SJSA1 (cell line): ENCODE measurements at places on chromosomes 1 and 21.

GRCh38 chr1:210021145-210021860, 83.3 kb downstream of the SYT14 start:
- DNase-seq = no peak

- no peak for DNase-seq
Observed at GRCh38 chr1:26814377-26814776, 12.1 kb upstream of the ZDHHC18 start.

DNA sequence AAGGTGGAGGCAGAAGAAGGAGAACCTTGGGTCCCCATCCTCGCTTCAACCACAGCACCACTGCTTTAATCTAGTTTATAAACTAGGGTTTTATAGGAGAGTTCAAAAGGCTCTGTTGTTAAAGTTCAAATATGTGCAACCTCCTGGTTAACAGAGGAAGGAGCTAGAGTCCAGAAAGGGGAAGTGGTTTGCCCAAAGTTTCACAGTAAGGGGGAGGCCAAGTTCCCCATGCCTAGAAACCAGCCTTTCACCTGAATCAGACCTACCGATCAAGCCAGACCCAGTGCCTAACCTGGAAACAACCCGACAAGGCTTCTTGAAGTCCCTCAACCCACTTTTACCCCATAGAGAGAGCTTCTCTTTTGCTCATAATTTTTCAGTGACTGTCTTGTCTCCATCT, 106.5 kb downstream of the PLPP3 start:
- no peak for DNase-seq

DNA sequence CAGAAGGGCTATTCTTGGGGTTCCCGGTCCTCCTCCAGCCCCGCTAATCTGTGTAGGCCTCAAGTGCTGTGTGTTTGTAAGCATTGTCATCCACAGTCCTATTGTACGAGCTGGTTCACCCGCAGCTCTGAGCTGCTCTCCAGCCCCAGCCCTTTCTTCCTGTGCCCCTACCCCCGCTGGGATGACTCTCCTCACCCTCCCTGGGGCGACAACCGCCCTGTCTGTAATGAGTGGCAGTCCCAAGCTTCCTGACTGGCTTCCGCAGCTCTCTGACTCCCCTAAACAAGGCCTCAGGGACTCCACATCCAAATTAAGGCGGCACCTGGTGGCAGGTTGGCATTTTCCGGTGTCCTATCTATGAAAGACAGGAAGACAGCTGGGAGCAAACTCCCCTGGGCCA, 45.8 kb downstream of the TFF3 start:
- no peak for DNase-seq

GRCh38 chr1:7482077-7482476, 289.0 kb upstream of the VAMP3 start:
- no peak for DNase-seq

DNA sequence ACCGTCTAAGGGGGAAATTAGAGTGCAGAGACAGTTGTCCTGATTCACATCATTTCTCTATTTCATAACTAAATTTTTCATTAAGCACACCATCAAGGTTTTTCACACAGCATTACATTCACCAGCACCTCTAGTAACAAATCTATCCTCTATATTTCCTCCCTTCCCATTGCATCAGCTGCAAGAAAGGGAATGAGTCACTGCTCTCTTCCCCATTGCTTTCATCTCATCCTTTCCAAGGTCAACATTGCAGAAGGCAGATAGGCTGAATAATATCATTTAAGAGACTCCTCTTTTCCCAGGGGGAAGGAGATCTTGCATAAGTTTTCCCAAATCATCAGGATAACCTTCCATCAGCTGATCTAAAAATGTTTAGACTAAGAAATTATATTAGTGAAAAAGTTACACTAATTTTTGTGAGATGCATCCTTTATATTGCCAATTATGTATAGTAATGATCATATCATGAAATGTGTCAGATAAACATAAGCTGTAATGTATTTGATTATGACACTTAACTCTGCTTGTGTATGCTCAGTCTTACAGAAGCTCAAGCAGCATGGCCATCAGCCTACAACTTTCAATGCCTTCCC, 4.3 kb downstream of the INTS7 start:
- DNase-seq = no peak

GRCh38 chr1:200005165-200005564, 22.3 kb upstream of the NR5A2 start:
- DNase-seq = no peak

- no peak for DNase-seq
Observed at GRCh38 chr1:4636644-4637380, 17.6 kb upstream of the AJAP1 start.

DNA sequence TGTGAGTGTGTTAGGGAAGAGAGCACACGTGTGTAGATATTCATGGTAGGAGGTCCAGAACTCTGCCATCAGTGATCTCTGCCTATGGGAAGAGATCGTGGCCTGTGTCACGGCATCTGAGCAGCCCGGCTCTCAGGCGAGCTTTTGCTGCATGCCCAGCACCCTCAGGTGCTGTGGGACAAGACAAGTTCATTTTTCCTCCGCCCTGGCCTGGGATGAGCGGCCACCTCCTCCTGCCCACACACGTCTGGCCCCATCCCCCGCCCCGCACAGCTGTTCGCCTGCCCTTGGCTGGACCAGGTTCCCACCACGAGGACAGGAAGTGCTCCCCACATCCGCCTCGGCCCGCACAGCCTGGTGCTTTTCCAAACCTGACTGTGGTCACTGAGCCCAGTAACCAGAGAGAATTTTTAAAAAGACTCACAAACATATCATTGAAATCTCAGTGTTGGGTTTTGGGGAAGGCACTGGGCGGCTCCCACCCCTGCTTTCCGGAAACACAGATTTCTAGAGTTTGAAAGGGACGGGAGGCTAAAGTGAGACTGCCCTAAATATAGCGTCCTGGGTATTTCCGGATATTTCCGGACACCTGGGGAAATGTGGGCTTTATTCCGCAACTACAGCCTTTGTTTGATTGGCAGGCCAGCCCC, 18.0 kb downstream of the BMP8A start:
- no peak for DNase-seq

- no peak for DNase-seq
Observed at GRCh38 chr1:3352952-3353331, 101.5 kb upstream of the ARHGEF16 start.

DNA sequence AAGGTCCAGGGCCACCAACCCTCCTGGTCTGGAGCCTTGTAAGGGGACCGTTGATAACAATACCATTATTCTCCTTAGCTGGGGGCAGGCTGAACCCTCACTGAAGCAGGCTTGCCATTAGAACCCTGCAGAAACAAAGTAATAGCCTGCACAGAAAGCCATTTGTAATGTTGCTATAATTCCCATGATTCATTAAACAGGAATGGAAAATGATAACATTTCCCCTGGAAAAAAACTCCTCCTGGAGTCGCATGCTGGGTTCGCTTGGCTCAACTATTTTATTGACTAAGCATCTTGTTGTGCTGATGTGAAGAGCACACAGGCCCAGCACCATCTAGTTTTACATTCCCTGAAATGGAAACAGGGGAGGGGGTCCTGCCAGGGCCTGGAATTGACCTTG, 155.6 kb upstream of the CSF3R start:
- no peak for DNase-seq

DNA sequence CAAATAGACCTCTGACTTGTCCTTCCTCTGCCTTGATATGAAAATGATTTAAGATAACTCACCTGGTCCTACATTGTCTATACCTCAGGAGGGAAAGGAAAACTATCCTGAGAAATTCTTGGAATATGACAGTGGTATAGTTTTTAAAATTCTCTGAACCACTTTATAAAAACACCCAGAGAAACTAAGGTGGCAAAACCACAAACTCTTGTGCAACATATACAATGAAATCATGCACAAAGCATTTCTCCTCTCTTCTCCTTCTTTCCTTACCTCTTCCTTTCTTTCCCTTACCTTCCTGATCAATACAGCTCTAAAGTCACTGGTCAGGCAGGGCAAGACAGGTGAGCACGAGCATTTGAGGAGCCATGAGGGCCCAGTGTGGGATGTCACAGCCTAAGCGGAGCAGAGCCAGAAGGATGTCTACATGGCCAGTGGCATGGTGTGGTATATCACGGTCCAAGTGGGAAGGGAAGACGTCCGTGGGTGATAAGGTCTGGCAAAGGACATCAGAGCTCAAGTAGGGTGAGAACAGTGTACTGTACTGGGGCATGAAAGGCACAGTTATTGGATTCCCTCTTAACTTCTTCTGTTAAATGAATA, 543.3 kb downstream of the DPYD start:
- no peak for DNase-seq
